HFFc6 (cell line): ENCODE measurements at places on chromosomes 5 and 9. TPM values are rescaled to one million over a fixed set of nuclear protein-coding genes. Genes with fewer than 3 reads are reported as not detected.

Gene TICAM2
- total RNA-seq = 11.8 to 12.7 TPM (median 11.8 TPM) in 3 replicates

Gene ZBTB26
- total RNA-seq = 4.2 and 4.3 TPM in 2 replicates

Gene WDR31
- 1.2 to 1.8 TPM (median 1.6 TPM) in 3 replicates for total RNA-seq

Gene RAB3C
- total RNA-seq = not detected in 3 replicates

Gene AMBP
- not detected in 3 replicates for total RNA-seq

- no peak for DNase-seq
Measured at GRCh38 chr9:98209530-98209929, 17.1 kb upstream of the CORO2A start.

DNA sequence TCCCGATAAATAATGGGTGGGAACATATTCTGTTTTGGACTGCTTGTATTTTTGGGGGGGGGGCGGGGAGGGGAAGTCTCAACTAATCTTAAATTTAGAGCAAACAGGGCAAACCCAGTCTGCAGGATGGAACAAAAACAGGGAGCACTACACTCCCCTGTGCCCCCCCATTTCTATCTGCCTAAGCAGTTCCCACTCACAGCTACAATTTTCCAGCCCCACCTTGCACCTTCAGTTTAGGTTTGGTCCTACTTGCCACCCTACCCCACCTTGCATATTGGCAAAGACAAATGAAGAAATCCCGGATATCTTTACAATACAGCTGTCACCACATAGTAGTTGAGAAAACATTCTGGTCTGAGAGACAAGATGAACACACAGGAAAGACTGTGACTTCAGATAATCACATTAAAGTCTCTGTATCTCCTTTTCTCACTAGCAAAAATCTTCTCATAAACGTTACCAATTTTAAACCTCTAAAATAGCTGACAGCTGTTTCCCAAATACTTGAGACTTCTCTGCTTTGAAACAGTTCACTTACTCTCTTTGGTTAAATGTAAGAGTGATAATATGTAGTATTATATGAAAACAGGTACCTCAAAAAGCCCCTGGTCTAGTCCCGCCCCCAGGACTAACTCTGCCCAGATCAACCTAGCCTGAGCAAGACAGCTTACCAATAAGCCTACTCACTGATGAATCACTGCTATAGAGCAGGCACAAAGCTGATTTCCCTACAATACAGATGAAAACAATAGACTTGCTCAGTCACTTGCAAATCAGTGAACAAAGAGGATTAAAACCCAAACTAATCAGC, 5.2 kb upstream of the RAPGEF6 start:
- DNase-seq = peak; percentile 21

DNA sequence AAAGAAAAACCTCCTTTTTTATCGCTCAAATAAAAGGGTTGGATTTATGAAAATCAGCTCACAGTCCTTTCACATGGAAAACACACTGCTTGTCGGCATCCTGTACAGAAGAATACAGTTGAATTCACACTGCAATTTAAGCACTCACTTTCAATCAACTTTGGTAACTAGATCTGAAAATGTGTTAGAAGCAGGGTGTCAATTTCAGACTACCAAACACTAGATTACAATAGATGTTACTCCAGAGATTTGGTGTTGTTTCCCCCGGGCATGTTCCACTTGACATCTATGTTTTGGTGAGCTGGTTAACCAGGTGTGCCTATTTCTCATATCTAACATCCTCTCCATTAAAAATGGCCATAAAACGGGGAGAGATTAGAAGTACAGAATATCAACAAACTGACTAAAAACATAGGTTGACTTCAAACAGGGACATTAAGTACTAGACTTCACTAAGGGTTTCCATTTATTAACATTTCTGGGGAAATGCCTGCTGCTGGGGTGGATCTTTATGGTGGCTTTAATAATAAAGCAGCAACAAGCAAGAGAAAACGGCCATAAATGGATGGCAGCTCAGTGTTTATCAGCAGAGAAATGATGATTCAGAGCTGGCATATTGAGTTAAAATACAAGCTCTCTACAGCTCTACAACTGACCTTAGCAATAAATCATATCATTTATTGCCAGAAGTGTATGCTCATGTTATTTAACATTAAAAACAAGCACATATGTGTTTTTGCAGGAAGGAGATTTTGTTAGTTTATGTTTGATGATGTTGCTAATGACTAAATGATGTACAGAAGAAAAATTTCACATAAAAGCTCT, 158.8 kb downstream of the SLF1 start:
- no peak for DNase-seq

DNA sequence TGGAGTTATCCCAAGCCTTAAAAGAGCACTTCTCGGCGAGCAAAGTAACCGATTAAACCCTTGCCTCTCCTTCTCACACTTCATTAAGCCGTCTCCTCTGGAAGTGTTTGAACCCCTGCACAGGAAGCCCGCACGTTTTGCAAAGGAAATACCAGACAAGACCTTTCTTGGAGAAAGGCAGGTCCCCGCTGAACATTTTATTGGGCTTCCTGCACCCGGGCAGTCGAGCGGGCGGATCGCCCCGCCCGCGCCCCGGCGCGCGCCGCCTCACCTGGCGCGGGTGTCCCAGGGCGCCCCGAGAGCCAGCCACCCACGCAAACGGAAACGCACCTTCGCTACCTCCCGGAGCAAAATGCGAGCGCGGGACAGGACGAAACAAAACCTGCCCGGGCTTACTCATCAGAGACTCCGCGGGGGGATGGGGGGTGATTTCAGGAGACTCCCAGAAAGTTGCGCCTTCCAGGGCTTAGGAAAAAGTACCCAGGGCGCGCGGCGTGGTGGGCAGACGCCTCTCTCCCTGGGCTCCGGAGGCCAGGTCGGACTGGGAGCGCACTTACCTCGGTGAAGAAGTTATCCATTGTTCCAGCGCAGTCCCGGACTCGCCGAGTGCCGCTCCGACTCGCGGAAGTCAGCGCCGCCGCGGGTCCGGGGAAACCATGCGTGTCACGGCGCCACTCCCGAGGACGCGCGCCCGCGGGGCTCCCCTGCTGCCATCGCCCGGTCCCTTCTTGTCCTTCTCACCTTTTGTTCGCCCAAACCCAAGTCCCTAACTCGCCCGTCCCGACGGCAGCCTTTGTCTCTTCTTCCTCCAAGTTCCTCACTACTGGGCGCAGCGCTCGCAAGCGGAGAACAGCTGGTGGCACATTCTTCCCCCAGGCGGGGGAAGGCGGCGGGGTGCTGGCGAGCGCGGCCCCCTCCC, 598 bp downstream of the MYO10 start:
- no peak for DNase-seq

GRCh38 chr5:43609752-43610151, 6.8 kb downstream of the NNT start:
- no peak for DNase-seq
